ENCODE measurements at places on chromosomes 2 and 18.

DNA sequence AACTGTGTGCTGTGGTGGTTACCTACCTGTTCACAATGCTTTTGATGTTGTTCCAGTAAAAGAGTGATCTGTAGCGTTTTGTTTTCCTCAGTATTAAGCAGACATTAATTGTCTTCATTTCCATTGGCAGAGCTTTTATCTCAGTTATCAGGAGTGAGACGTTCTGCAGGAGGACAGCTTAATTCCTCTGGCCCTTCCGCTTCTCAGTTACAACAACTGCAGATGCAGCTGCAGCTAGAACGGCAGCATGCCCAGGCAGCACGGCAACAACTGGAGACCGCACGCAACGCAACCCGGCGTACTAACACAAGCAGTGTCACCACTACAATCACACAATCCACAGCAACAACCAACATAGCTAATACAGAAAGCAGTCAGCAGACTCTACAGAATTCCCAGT is 78.3 kb downstream of the KCMF1 start:
- DNase-seq = no peak

DNA sequence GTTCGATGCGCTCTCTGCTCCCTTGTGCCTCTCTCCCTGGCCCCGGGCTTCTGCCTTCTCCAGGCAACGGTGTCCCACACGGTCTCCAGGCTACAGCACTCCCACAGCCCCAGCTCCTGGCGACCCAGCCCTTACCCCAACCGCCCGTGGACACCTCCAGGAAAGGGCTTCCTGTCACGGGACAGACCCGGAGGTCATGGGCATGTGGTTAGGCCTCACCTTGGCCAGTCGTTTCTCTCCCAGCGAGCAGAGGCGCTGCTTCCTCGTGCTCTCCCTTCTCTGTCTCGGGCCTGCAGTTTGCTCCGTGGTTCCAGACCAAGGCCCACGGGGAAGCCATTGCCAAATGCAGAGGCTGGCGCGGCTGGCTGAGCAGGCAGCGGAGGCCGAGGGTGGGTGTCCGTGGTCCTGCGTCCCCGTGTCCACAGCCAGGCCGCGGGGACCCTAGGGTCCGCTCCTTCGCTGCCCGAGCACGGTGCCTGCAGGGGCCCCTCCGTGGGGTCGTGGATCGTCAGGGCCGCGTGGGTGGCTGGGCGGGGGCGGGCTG is 61.0 kb upstream of the IL1RL1 start:
- DNase-seq = no peak

- no peak for DNase-seq
Measured at GRCh38 chr2:217800433-217801114, 202.2 kb downstream of the TNS1 start.

GRCh38 chr18:50806208-50806616 is 13.6 kb downstream of the MRO start:
- no peak for DNase-seq

DNA sequence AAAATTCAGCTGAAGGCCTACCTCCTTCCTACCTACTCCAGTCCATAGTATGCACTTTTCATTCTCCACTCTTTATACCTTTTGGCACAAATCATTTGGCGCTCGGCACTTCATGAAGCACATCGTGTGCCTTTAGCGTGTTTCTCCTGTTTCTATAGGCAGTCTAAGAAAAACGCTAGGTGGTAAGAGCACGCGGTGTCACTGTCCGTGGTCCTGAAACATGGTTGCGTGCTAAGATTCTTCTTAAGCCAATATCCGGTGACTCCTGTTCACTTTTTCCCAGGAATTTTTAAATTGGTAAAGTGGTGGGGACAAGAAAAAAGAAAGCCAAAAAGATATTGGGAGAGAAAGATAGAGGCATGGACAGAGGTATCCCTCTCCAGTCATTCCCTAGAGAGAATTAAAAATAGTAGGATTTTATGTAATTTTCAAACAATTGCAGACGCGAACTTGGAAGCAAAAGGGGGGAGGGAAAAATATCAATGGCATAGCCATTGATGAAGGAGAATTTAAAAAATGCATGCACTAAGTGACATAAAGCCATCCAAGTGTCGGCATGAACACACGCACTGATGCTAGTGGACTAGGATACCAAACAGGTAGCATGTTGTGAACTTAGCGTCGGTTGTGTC is 1.4 kb upstream of the CTNNA2 start:
- no peak for DNase-seq

DNA sequence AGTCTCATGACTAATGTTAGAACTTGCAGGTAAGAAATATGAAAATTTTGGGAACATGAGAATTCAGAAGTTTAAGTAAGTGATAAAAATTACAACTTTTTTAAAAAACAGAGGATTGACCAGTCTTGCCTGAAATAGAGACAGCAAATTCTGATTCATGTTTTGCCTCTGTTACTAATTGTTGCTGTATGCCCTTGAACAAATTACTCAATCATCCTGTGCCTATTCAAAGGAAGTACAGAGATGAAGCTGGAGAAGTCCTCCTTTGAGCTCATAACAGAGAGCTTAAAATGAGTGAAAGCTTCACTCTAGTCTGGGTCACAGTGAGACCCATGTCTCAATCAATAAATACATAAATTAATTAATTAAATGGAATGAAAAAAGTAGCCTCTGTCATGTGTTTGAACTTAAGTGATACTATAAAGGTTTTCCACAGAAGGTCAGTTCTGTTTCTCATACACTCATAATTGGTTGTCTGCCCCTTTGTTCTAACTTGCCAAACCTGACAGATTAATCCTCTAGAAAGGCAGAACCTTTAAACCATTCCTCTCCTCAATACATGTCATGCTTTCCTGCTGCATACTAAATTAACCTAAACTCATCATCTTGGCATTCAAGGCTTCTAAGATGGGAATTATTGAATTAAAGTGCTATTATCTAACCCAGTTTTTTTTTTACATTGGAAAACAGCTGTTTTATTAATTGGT is 374.6 kb upstream of the LRATD1 start:
- no peak for DNase-seq

- no peak for DNase-seq
Measured at GRCh38 chr18:55849391-55849790, 261.4 kb upstream of the TCF4 start.

Data from activated naive CD4-positive, alpha-beta T cell treated with anti-CD3 and anti-CD28 coated beads, Interleukin-2, amount 50 U/mL, for 72 hours (primary cell).